Glutamatergic neuron (in vitro differentiated cells): ENCODE measurements at places on chromosomes 5 and 9.
A peak's percentile ranks its signal among the peaks of the same experiment; 100 is the strongest.

- peak; percentile 96 for DNase-seq
These were observed at the start of gene GALT for GRCh38 chr9:34646211-34647083. Gene GALT, plus strand, starts transcription at chr9:34646675. Its CDS starts 30 bp downstream, at chr9:34646705.

GRCh38 chr9:19782005-19782404 lies 6.8 kb downstream of the SLC24A2 start:
- no peak for DNase-seq

DNA sequence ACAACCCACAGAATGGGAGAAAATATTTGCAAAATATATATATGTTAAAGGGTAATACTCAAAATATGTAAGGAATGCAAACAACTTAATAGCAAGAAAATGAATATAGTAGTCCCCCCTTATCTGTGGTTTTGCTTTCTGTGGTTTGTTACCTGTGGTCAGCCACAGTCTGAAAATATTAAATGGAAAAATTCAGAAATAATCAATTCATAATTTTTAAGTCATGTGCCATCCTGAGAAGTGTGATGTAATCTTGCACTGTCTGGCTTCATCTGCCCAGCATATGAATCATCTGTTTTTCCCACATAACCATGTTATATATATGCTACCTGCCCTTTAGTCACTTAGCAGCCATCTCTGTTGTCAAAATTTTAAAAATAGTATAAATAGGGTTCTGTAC lies 11.7 kb downstream of the CER1 start:
- DNase-seq, result no peak

- DNase-seq, result no peak
These were observed 830.3 kb downstream of the BRINP1 start for GRCh38 chr9:118538959-118539358.

GRCh38 chr5:112772124-112772523 lies 34.4 kb downstream of the APC start:
- DNase-seq, result no peak

DNA sequence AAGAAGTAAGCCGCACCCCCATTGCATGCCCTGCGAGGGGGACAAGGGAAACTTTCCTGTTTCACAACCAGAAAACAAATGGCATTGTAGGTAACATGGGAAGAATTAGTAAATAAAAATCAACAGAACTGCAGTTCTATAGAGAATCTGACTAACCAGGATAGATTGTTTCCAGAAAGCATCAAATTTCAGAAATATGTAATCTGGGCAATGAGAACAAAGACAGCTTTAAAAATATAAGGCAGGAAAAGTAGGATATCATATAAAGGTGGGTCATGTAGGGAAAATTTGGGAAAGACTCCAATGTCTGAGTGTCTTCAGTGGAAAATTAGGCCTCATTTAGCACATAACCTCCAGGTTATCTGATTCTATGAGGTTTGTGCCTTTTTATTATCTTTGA lies 58.3 kb upstream of the RANBP6 start:
- DNase-seq, result no peak

GRCh38 chr9:138038244-138038671 lies 160.7 kb downstream of the CACNA1B start:
- no peak for DNase-seq

DNA sequence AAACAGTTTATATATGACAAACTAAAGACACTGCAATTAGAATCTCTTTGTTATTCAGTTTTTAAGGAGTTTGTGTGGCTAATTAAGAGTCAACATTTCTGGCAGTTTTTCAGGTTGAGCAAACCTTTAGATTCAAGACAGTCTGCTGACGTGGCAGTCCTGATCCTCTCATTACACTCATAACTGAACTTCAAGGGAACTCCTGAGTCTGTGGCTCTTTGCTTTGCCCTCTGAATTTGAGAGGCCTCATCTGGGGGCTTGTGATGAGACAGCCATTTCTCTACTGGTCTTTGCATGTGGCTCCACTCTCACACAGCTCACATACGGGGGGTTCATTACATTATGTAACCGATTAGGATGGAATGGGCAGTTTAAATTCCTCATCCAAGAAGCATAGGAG lies 182.9 kb upstream of the MEF2C start:
- no peak for DNase-seq

- no peak for DNase-seq
These were observed 37.3 kb upstream of the POMT1 start for GRCh38 chr9:131465401-131465800.

DNA sequence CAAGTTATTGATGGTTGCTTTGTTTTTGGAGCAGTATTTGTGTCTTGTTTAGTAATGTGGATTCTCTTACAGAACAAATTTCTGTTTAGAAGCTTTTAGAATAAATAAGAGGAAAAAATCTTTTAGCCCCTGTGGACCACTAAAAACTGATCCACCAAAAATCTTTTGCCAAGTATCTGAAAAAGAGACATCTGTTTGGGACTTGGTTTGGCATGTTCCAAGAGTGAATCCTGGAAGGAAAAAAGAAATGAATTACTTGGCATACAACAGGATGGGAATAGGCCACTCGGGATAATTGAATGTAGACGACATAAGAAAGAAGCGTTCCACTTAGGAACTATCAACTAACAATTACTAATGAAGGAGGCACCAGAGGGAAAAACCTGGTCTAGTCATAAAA lies 1350.1 kb upstream of the C9orf72 start:
- no peak for DNase-seq

DNA sequence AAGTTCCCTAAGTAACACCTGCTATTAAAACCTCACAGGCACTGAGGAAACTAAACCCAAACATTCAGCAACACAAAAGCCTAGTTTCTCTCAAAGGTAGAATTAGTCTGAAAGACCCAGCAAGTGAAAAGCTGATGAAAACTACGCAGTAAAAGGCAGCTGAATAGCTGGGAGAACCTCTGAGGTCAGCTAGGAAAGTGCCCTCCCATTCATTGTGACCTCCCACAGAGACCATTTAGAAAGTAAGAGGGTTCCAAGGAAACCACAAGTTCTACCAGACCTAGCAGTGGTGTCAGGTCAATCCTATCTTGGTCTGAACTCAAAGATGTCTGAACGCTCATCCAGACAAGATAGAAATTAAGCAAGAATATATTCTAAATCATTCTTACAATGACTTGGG lies 144.7 kb downstream of the SSBP2 start:
- DNase-seq, result no peak

DNA sequence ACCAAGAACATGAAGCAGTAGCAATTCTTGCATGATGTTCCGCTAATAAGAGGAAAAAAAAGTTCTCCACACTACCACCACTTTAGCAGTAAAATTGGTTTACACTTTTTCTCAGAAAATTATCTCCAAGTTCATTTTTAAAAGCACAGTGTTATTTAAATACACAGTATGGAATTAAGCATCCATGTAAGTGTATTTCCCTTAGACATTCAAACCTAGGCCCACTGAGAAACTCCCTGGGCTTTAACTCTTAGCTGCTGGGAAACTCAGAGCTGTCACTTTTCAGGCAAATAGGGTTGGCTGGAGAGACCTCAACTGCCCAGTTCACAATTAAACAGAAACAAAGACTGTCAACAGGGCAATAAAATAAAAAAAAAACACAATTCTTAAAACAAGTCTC lies 2.7 kb downstream of the GNAQ start:
- no peak for DNase-seq
